ENCODE measurements at places on chromosomes 7 and 10.

DNA sequence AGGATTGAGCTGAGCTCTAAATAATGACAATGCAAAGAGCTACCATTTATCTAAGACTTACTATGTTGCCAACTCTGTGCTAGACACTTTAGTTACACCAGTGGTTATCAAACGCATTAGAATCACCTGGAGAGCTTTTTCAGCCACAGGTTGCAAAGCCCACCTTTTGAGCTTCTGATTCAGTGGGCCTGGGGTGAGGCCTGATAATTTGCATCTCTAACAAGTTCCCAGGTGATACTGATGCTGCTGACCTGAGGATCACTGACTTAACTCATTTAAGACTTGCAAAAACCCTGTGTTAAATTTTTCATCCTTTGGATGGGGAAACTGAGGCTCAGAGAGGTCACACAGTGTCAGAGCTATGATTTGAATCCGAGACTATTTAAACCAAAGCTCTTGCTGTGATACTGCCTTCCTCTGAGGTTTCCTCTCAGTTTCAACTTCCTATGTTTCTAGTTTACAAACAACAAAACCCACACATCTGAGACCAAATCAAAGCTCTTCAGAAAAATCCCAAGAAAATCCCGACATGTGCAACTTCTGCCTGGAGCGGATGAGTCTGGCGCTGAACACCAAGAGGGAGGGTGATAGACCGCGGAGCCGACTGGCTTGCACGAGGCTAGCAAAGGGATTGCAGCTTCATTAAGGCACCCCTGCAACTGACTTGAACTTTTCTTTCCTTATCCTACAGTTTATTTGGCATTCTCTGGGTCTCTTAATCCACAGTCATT, 124.9 kb downstream of the CYP26A1 start:
- peak; percentile 91 for DNase-seq

DNA sequence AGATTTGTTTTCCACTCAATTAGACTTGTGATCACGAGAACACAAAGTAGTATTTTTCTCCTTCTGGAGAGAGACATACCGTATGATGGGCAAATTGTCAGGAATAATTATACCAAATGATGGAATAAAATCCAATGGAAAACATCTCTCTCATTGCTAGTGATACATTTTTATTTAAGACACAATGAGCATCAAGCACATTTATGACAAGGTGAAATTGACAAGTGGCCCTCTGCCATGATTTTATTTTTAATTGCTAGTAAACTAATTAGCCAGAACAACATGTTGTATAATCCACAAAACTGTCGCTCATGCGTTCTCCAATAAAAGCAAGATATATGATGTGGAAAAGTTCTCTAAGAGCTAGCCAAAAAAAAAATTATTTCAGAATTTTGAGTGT, 620.8 kb downstream of the AUTS2 start:
- no peak for DNase-seq

- no peak for DNase-seq
Measured at GRCh38 chr7:8296362-8296659, 34.3 kb upstream of the ICA1 start.

- no peak for DNase-seq
Measured at GRCh38 chr7:77887567-77887966, 89.0 kb downstream of the PHTF2 start.

- DNase-seq = no peak
Measured at GRCh38 chr7:75924256-75924655, 9.3 kb downstream of the POR start.

DNA sequence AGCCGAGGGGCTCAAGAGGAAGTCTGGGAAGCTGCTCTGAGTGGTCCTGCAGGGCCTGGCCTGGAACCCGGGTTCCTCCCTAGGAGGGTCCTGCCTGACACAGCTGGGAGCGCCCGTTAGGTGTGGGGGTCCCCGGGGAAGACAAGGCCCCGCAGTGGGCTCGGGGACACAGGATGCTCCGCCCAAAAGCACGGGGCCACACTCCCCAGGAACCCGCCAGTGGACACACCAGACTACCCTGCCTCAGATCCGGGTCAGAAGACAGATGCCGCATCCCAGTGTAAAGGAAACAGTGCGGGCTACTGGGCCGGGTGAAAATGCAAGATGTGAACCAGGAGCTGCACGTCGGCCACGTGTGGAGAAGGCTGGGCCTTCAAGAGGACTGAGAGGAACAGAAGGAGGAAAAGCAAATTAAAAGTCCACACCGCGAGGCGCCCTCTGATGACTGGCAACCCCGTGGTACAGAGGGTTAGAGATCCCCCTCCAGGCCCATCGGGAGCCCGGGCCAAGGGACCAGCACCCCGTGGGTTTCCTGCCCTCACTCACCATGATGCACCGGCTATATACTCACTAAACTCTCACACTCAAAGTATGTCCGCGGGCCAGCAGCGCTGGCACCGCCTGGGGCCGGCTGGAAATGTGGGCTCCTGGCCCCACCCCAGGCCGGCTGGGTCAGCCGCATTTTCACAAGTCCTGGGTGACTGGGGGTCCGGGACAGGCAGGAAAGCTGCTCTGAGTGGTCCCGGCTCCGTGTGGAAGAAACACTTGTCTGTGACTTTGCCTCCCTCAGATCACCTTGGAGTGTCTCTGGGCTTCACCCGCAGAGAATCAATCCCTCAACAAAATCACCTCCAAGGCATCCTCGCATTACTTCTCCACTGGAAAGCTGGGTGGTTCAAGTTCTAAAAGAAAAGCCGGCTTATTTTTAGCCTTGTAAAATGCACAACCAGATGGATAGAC, 6.1 kb downstream of the STK32C start:
- no peak for DNase-seq

DNA sequence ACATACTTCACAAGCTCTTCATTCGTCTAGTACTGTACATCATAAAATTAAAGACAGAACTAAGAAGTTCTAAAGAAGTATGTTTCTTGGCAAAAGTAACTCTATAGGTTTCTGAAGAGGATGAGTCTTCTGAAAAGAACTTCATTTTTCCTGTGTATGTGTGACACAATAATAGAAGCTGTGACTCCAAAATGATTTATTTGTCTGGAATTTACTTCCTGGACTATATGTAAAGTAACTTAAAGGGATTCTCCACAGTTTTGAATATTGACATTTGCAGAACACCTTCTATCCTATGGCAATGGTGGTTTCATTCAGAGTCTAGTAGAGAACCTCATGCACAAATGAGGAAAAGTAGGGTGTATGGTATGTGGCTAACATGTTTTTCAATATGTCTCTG, 19.8 kb upstream of the CLDN12 start:
- DNase-seq = no peak

DNA sequence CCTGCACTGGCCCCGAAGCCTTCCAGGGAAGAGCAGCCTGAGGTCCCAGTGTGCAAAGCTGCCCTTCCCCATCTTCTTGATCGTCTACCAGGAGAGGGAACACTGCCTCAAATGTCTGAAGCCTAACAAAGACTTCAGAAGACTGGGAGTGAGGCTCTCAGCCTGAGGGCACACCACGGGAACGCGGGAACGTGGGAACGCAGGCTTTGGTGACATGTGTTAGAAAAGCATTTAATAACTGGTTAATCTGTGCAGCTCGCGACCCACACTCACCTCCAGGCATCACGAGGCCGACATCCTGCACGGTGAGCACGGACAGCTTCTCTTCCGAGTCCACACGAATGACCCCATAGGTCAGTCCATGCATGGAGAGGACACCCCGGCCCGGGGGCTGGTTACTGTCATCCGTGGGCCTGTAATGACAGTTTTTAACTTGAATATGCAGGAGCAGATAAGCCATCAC, 234.0 kb downstream of the ZMYND11 start:
- DNase-seq = no peak

DNA sequence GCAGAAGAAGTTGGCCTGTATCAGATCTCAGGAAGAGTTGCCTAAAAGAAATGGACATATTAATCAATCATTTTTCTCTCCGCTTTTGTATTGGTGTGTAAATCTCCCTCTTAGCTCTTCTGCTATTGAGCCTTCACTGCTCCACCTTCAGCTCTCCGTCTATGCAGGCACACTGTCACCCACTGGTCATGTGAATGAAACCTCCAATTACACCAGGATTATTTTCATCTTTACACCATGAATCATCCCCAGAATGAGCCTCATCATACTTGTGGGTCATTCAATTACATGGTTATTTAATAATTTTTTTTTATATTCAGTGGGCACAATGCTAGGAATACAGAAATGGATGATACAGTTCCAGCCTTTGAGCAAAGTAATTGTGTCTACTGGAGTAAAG, 92.6 kb downstream of the LRRC4 start:
- DNase-seq = peak; percentile 44

DNA sequence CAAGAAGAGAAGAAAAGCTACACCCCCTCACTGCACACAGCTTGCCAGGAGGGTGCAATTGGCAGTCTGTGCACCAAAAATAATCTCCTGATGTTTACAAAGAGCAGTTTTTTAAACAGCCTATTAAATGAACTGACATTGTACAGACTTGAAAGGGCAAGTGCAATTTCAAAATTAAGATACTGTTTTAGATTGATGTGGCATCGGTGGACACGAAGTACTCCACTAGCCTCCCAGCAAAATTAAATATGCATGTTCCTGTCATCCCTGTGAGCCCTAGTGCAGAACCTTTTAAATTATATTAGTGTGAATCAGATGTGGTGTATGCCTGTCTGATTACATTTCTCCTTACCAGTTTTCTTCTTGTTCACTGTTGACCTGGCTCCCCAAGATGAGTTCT, 87.9 kb downstream of the WIPF3 start:
- DNase-seq = no peak

- DNase-seq = no peak
Measured at GRCh38 chr7:101845974-101846373, 28.5 kb downstream of the CUX1 start.

DNA sequence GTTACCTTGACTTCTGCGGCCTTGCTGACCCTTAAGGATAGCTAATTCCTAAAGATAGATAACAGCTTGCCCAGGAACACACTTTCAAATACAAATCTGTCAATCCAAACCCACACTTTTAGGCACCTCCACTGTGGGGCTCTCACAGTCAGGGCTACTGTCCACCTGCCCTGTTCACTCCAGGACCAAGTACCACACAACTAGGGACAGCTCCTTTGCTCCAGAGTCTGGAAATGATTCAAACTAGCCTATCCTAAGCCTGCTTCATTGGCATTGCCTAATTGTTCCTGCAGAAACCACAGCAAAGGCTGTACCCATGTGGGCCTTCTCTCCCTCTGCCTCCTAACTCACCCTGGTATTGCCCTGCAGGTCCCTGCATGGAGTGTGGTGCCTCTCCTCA, 538.9 kb upstream of the IGFBP3 start:
- no peak for DNase-seq

- peak; percentile 20 for DNase-seq
Measured at GRCh38 chr7:100547872-100548271, 8.9 kb downstream of the AGFG2 start.

- peak; percentile 89 for DNase-seq
Measured at GRCh38 chr7:134084488-134085144, 42.5 kb upstream of the LRGUK start.

DNA sequence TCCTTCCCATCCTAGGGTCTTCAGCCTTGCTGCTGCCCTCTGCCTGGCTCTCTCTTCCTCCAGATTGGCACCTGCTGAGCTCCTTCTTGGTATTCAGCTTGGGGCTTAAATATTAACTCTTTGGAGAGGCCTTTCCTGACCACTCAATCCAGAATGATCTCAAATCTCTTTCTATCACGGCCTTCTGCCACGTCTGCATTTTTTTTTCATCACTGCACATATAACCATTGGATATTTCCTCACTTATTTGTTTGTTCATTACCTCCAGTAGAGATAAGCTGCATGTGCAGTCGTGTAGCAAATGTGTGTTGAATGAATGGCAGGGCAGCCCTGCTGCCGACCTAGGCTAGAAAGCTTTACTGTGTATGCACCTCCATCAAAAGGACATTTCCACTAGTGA, 51.6 kb upstream of the MPP7 start:
- no peak for DNase-seq

- DNase-seq = no peak
Measured at GRCh38 chr7:116209561-116210070, 723 bp upstream of the TES start.

- no peak for DNase-seq
Measured at GRCh38 chr7:148747274-148747673, 48.6 kb downstream of the CUL1 start.

- DNase-seq = no peak
Measured at GRCh38 chr10:29691564-29692072, 56.8 kb upstream of the SVIL start.

DNA sequence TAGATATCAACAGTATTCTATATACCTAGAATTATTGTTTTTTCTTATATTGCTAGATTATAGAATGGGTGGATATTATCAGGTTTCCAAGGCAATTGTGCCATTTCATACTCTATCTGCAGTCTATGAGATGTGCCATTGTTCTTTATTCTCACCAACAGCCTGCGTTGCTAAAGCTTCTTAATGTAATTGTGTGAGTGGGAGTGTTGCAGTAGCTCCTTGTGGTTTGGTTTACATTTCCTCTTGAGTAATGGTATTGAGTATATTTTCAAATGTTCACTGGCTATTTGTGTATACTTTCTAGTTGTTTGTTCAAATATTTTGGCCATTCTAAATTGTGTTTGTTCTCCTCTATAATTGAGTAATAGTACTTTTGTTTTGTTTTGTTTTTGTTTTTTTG, 199.2 kb downstream of the TFEC start:
- DNase-seq = no peak

GRCh38 chr10:91220954-91221675, 652 bp downstream of the PCGF5 start:
- peak; percentile 62 for DNase-seq

DNA sequence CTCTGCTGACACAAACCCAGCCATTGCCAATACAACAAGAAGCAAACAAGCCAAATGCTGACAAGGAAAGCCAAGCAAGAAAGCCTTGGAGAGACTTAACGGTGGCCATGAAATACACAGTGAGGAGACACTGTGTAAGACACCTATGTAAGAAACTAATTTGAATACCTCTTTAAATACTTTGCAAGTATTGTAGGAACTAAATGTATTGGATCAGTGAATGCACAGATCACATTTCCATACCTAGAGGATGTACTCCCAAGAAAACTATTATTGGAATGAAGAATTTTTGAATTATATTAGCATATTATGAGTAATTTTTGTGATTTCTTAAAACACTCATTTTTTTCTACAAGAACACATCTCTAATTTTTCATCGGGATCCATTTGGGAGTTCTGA, 34.0 kb downstream of the ETV1 start:
- DNase-seq = no peak

GRCh38 chr7:96306385-96307125, 15.3 kb downstream of the SLC25A13 start:
- no peak for DNase-seq

- DNase-seq = no peak
Measured at GRCh38 chr10:43598446-43598845, 7.8 kb upstream of the ZNF485 start.

DNA sequence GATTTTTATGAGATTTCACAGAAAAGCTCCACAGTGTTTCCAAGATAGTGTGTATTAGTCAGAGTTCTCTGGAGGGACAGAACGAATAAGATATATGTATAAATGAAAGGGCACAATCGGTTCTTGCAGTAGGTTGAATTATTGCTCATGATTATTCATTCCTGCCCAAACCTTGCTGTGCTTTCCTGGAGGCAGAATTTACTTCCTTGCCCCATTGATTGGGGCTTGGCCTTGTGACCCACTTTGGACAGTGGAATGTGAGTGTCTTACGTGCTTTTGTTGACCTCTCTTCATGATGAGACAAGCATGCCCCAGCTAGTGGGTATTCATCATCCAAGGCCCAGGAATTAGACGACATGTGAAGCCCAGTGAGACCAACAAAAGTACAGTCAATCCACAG, 53.0 kb upstream of the ABCB5 start:
- no peak for DNase-seq

- DNase-seq = no peak
Measured at GRCh38 chr7:145916776-145917175, 199.8 kb upstream of the CNTNAP2 start.

Measured in suppressor macrophage treated with lipopolysaccharide for 1 hour (primary cell).